Stimulated activated naive CD8-positive, alpha-beta T cell treated with anti-CD3 and anti-CD28 coated beads, Interleukin-15, amount 100 ng/mL, for 72 hours (primary cell): ENCODE measurements at places on chromosomes 11 and 22.
A peak's percentile ranks its signal among the peaks of the same experiment; 100 is the strongest.

- no peak for DNase-seq
Observed at GRCh38 chr11:15673408-15673831, 558.7 kb downstream of the INSC start.

DNA sequence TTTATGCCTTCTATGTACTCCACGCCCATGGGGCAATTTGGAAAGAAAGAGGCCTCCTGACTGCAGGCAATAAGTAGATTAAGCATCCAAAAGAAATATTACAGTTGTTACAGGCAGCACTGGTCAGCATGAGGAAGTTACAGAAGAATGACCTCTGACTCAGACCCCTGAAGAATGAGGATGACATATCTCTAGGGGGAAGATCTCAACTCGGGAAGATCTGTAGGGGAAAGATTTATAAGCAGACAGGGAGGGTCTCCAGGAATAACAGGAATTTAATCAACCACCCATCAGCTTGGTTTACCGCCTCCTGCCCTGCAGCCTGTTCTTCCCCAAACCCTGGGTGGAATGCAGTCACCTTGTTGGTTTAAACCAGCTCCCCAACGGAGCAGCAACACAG, 58.0 kb downstream of the RCN1 start:
- DNase-seq, result no peak

GRCh38 chr22:33028234-33028633, 29.9 kb downstream of the SYN3 start:
- DNase-seq, result no peak

DNA sequence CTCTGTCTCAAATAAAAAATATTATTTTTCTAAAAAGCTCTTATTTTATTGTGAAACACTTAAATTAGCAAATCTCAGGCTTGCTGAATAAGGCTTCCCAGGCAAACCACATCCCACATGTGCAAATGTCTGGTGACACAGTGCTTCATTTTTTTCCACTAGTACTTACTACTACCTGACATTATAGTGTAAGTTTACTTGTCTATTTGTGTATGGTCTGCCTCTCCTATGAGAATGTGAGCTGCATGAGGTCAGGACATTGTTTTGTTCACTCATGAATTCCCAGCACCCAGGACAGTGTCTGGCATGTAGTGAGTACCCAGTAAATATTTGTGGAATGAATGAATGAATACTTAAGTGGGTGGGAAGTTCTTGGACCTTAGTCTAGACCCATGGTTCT, 103.1 kb downstream of the PTPRJ start:
- DNase-seq, result no peak

- DNase-seq, result no peak
Observed at GRCh38 chr22:37565830-37566229, 5.5 kb downstream of the CDC42EP1 start.

- DNase-seq, result peak; percentile 19
Observed at GRCh38 chr11:36292311-36292722, 3.1 kb upstream of the COMMD9 start.

DNA sequence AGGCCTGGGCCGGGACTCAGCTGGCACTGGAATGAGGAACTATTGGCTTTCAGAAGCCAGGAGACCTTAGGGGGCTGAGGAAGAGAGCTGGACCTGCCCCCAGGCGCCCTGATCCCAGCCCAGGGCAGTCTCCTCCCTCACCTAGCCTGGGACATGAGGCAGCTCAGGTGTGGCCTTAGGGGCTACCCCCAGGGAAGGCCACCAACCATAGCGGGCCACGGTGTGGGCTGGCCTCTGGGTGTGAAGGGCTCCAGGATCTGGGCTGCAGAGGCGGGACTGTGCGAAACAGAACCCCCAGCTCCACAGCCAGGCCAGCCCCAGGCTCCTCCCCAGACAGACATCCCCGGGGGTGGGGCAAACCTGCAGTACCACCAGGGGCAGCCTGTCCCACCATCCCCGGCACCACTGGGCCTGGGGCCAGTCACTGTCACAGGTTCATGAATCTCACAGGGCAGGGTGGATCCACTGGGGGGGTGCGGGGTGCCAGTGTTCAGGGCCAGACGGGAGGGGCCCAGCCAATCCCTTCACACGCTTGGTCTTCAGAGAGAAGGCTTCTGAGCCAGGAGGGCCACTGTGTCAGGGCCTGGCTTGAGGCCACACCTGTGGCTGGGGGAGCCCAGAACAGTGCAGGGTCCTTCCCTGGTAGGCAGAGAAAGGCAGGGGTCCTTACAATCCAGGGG, 3.5 kb downstream of the PLXNB2 start:
- no peak for DNase-seq

GRCh38 chr22:30386960-30387827, at the start of gene RNF215:
Gene RNF215 (minus strand): TSS chr22:30387411. CDS start chr22:30387313, 98 bp downstream.
- DNase-seq, result peak; percentile 84

GRCh38 chr11:75597636-75598035, 35.6 kb downstream of the SERPINH1 start:
- DNase-seq, result no peak

- DNase-seq, result no peak
Observed at GRCh38 chr11:38060920-38061319, 1462.9 kb upstream of the RAG2 start.

DNA sequence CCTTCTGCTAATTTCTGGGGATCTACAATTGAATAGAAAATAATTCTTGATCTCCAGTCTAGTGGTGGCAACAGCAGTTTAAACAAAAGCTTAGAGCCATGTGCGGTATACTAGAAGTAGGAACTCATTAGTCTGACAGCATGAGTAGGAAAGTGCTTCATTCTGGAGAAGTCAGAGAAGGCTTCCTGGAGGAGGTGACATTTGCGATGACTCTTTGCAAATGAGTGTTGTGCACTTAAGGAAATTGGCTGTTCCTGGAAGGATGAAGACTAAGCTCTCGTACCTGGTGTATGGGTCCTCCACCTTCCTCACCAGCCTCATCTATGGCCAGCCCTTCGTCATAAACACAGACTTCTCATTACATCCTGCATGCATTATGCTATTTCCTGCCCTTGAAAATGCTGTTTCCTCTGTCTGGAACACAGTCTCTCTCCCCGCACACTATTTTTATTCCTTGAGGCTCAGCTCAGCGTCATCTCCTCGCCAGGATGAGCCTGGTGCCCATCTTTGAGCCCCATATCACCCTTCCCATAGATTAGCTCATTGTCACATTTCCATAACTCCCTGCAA, 132.9 kb downstream of the PKNOX2 start:
- no peak for DNase-seq

GRCh38 chr11:114773541-114774338, 95.4 kb downstream of the NXPE2 start:
- no peak for DNase-seq

- peak; percentile 20 for DNase-seq
Observed at GRCh38 chr11:117919781-117920221, 9.4 kb downstream of the TMPRSS13 start.

DNA sequence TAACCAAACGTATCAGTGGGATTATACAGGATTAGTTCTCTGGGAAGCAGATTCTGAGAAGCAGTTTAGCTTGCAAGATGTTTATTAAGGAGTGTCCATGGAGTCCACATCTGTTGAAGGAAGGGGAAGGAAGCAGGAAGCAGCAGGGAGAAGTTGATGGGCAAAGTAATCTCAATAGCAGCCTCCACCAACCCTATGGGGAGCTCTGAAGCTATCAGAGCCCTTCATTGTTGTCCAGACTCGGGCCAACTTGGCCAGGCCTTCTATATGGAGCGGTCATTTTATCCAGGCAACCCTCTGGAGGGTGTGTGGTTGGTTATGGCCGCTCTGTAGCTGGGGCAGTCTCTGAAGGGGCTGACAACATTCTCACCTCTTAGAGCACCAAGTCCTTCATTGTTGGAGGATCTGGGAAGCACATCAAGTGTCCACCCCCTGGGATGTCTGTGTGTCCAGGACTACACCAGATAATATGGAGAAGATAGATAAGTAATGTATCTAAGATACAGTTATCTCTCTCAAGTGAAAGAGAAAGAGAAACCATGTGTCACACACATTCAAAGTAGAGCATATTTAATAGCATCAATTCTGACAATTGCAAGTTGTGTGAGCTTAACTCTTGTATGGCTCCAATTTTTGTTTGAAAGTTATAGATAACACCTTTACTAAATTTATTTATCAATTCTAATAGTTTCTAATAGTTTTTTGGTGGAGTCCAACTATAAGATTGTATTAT, 101.7 kb upstream of the TRIM77 start:
- DNase-seq, result no peak

DNA sequence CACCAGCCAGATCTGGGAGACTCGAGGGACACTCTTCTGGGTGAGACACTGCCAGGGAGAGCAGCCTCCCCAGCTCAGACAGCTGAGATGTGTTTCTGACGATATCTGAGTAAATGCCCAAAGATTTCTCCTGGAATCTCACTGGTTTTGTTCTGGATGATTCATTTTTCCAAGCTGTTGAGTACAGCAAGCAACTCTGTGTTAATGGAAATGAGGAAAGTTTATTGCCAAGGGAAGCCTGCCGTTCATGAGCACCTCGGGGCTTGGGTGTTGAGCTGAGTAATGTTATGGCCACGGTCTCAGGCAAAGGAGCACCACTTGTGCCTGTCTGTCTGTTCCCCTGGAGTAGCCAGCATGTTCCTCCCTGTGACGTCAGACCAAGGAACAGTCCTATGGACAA, 1132.4 kb downstream of the BRD1 start:
- DNase-seq, result no peak

GRCh38 chr11:8593935-8594909, at the start of gene STK33:
Gene STK33 (minus strand): TSS chr11:8594228. CDS start chr11:8474905, 119,323 bp downstream.
- DNase-seq, result peak; percentile 79

GRCh38 chr11:28654191-28654590, 546.0 kb downstream of the METTL15 start:
- DNase-seq, result no peak

- no peak for DNase-seq
Observed at GRCh38 chr22:28812516-28812915, 12.1 kb upstream of the XBP1 start.

GRCh38 chr22:29992341-29993275, 87.7 kb upstream of the HORMAD2 start:
- no peak for DNase-seq

DNA sequence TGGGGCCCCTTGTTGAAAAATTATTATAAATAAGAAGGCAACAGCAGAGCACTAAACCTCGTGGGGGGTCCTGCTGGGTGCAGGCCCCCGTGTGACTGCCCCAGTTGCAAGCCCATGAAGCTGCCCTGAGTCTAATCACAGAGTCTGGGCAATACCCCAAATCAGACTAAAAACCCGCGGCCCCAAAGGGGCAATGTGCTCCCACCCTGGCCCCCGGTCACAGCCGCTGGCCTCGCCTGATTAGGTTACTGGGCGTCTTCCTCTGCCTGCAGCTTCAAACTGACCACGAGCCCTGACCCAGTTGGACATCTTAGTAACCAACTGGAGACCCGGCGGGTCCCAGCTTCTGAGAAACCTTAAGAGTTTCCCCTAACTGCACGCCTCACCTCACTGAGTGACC, 1.6 kb downstream of the CXCR5 start:
- no peak for DNase-seq

DNA sequence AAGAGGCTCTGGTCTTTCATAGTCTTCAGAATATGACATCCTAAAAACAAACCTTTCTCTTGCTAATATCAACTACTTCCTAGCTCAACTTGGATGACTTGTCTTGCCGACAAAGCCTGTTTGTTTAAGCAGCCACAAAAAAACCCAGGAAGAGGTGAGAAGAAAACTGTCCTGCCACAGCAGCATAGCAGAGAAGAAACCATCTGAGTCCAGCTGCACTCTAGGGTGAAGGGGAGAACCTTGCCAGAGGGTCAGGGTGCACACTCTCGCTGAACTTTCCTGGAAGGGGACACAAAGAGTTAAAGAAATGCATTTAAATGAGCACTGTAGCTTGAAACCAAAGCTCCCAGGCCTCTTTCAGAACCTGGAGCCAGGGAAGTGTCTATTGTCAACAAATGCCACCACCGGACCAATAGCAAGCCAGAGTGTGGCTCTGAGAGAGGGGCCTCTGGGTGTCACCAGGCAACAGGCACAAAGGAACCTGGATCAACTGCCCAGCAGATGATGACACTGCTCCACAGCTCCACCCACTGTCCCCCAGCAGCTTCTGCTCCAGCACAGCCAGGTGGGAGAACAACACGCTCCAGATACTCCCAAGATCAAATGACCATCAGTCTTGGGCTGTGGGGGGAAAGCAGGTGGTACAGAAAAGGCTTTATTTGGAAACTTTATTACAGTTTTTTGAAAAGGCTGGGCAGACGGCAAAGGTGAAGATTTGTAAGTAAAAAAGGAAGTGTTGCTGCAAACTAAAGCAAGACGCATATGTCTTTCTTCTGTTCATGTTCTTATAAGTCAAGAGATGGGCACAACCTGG, 105.7 kb downstream of the RASSF10 start:
- no peak for DNase-seq

DNA sequence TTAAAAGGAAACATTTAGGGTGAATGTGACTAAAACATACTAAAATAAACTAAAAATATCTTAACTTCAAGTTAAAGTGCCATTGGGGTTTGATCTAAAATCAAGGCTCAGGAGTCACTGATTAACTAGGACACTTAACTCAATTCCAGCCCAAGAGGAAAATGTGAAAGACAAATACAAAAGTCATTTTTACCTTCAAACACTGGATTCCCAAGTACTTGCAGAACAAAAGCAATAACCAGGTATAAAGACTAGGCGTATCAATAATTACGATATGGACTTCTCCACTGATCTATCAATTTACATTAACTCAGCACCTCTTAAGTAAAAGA, 15.6 kb downstream of the ALKBH8 start:
- DNase-seq, result no peak

- no peak for DNase-seq
Observed at GRCh38 chr11:36030731-36031281, 86.9 kb downstream of the LDLRAD3 start.

DNA sequence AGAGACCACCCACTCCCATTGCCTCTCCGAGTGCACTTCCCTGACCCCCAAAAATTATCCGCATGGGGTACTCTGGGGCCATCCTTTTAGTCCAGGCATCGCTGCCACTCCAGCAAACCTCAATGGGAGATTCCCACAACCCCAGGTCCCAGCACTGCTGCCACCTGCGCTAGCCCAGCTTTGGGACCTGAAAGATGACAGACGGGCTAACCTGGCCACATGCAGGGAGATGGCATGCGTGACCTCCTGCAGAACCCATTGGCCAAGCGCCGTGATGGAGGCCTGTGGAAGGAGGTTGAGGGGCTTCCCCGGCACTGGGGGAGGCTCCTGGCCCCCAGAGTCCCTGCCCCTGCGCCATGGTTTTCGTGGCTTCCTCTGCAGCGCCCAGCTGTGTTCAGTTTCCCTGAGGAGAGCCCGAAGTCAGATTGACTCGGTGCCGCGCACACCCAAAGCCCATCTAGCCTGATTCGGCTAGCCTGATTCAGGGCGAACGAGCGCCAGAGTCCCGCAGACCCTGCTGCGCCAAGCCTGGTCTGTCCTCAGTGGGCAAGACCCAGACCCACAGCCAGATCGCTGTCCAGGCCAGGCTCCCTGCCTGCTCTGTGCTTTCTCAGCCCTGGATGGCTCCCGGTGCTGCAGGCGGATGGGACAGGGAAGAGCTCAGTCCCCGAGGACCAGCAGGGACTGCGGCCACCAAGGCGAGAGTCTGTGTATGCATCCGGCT, 751 bp upstream of the WNT7B start:
- DNase-seq, result peak; percentile 29

- no peak for DNase-seq
Observed at GRCh38 chr11:102177974-102178631, 67.9 kb downstream of the YAP1 start.
